Mesangial cell (primary cell): ENCODE measurements at places on chromosomes 4 and X. TPM values are rescaled to one million over a fixed set of nuclear protein-coding genes. Genes with fewer than 3 reads are reported as not detected.

SMIM10 gene
- 5.2 and 5.5 TPM in 2 replicates for total RNA-seq

DCHS2 gene
- 0.49 and 6.6 TPM in 2 replicates for total RNA-seq

MAGED4B gene
- 15.8 and 24.8 TPM in 2 replicates for total RNA-seq

KLKB1 gene
- 0.38 TPM in 1 of 2 replicates, not detected in the other for total RNA-seq

ODAM gene
- total RNA-seq: not detected in 2 replicates

MCUB gene
- total RNA-seq: 31.8 and 68.4 TPM in 2 replicates
